ENCODE measurements at places on chromosomes 13 and 19.
A peak's percentile ranks its signal among the peaks of the same experiment; 100 is the strongest.

GRCh38 chr19:280541-281009 is 10.6 kb downstream of the PLPP2 start:
- DNase-seq, result peak; percentile 63

- DNase-seq, result no peak
Measured at GRCh38 chr13:110392510-110393240, 85.6 kb downstream of the COL4A2 start.

DNA sequence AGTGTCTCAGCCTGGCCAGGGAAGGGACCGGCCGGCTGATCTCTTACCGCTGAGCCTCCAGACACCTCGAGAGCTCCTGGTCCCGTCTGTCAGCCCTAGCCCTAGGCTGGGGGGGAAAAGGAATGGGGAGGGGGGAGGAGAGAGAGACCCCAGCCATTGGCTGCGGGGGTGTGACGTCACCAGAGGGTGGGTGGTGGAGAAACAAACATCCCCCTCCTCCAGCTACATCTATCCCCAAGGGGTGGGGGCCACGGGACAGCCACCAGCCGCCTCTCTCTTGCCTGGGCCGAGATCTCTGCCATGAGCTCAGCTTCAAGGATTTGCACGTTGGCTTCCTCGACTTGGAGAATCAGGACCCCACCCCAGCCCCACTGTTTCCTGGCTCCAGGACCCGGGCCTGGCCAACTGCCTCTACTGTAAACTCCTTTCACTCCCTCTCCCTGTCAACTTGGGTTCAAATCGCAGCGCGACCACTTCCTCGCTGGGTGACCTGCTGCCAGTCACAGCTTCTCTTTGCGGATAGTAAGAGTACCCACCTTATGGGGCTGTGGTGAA is at the start of gene PRX:
Gene PRX, minus strand, starts transcription at position 88 of the 555 bp plus-strand sequence. CDS start 5,446 bp downstream, outside the sequence.
- peak; percentile 98 for DNase-seq

GRCh38 chr13:40980461-40980860 is 38.7 kb downstream of the ELF1 start:
- no peak for DNase-seq

- peak; percentile 16 for DNase-seq
Measured at GRCh38 chr13:48731001-48731658, 77.4 kb downstream of the CYSLTR2 start.

GRCh38 chr13:29923554-29924481 is 73.4 kb upstream of the UBL3 start:
- peak; percentile 86 for DNase-seq

DNA sequence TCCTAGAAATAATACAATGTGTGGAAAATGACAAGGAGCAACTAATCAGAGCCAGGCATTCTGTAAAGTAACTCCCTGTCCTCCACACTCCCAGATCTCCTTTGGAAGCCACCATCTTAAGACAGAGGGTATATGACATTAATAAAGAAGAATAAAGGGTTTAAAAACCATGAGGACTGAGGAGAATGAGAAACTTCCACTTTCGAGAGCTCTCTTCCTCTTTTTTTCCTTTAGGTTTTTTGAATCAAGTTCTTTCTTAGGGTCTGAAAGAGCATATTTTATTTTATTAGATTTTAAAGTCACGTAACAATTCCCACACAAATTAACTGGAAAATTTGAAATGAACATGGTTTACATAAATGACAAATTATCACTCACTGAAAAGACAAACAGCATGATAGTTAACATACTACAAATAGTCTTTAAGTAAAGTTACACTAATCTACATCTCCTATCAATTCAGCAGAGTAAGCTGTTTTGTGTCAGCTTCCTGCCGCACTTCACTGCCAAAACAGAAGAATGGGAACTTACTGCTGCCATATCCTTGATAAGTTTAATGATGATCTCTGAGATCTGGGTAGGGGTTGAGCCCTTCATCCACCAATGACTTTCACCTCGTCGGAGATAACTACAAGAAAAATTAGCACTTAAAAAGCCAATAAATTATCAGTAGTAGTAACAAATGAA is 38.6 kb upstream of the FBXL3 start:
- DNase-seq, result no peak

- no peak for DNase-seq
Measured at GRCh38 chr19:58003174-58003828, 681 bp upstream of the ZNF606 start.

GRCh38 chr13:46172531-46172991 is 9.4 kb downstream of the LCP1 start:
- DNase-seq, result no peak

GRCh38 chr13:72390909-72391308 is 336.5 kb downstream of the MZT1 start:
- no peak for DNase-seq

- DNase-seq, result peak; percentile 91
Measured at GRCh38 chr13:34941835-34942731, at the start of gene NBEA. TSS of gene NBEA (plus strand) at chr13:34942270. CDS start at chr13:34942821, 551 bp downstream.

- peak; percentile 74 for DNase-seq
Measured at GRCh38 chr19:3178377-3178972, at the start of gene S1PR4. TSS of gene S1PR4 (plus strand) at chr19:3178769. CDS start at chr19:3178793, 24 bp downstream.

DNA sequence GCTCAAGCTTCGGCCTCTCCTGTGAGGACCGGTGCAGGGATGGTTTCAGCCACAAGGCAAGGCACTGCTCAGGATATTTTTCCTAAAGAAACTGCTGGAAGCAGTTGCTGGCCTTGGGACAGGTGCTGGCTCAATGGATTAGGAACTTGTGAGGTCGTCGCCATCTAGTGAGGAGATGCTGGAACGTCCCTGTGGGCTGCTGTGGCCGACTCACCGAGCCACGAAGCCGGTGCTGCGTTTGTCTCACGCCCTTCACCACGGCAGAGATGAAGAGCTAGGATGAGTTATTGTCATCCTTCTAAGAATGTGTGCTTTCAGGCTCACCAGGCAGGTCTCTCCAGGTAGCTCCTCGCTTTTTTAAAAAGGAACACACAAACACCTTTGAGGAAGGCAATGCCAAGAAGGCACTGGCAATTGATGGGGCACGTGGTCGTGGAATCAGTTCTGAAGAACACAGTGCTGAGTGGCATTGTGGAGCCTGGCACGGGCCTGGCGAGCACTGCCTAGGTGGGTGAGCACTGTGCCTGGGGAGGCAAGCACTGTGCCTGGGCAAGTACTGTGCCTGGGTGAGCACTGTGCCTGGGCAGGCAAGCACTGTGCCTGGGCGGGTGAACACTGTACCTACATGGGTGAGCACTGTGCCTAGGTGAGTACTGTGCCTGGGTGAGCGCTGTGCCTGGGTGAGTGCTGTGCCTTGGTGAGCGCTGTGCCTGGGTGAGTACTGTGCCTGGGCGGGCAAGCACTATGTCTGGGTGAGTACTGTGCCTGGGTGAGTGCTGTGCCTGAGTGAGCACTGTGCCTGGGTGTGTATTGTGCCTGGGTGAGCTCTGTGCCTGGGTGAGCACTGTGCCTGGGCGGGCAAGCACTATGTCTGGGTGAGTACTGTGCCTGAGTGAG is 140.4 kb downstream of the TEX29 start:
- DNase-seq, result peak; percentile 81

Measured in H7 (cell line).